ENCODE measurements at places on chromosomes 4 and X. TPM values are rescaled to one million over a fixed set of nuclear protein-coding genes. Genes with fewer than 3 reads are reported as not detected.
A peak's percentile ranks its signal among the peaks of the same experiment; 100 is the strongest.

- no peak for DNase-seq
Observed at GRCh38 chr4:112704991-112705845, 68.3 kb downstream of the LARP7 start.

GRCh38 chr4:105437637-105438036 lies 36.2 kb downstream of the PPA2 start:
- DNase-seq: no peak

GRCh38 chrX:107849747-107850421 lies 24.2 kb downstream of the MID2 start:
- DNase-seq: no peak

NR3C2 gene
- total RNA-seq: 0.05 TPM

GRCh38 chr4:126435491-126435890 lies 1120.7 kb downstream of the FAT4 start:
- DNase-seq: no peak

UGT8 gene
- 0.43 TPM for total RNA-seq

- no peak for DNase-seq
Observed at GRCh38 chr4:100841911-100842310, 324.1 kb upstream of the EMCN start.

- DNase-seq: no peak
Observed at GRCh38 chr4:89535251-89535650, 227.7 kb upstream of the GPRIN3 start.

PRKG2 gene
- not detected for total RNA-seq

DNA sequence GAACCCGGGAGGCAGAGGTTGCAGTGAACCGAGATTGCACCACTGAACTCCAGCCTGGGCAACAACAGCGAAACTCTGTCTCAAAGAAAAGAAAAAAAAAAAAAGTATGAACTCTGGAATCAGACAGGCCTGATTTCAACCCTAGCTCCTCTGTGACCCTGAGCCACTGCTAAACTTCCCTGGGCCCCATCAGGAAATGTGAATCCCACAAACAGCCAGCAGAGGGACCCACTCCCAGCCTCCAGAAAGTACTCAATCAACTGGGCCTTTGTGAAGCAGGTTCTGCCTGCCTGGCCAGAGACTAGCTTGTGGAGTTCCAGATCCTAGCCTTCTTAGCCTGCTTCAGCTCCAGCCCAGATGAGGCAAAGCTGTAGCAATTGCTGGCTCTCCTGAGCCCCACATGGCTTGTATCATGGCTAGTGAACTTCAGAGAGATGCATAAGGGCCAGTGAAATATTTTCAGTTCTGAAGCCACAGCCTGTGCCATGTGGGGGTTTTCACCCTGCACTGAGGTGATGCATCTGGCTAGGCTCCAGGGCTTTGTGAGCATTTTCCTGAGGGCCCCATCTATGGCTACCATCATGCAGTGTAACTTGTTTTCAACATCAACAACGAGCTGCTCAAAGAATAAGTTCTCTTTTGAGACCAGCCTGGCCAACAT lies 7.2 kb upstream of the IDS start:
- peak; percentile 13 for DNase-seq

DNA sequence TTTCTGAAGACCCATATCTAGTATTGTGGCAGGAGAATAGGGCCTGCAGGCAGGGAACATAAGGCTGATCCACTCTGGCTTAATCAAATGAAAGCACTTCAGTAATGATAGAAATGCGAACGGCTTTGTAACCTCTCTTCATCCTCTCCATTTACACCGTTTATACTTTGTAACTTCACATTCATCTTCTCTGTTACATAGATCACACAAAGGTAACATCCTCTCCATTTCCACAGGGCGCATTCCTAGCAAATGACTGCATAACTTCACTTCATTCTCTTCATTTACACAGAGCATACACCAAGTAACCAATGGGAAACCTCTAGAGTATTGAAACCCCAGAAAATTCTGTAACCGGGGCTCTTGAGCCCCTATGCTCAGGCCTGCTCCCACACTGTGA lies 65.5 kb upstream of the SLC34A2 start:
- DNase-seq: no peak

DAPP1 gene
- 46.5 TPM for total RNA-seq

GRCh38 chrX:150607201-150607600 lies 38.8 kb downstream of the MTM1 start:
- DNase-seq: no peak

SPANXD gene
- total RNA-seq: not detected

DNA sequence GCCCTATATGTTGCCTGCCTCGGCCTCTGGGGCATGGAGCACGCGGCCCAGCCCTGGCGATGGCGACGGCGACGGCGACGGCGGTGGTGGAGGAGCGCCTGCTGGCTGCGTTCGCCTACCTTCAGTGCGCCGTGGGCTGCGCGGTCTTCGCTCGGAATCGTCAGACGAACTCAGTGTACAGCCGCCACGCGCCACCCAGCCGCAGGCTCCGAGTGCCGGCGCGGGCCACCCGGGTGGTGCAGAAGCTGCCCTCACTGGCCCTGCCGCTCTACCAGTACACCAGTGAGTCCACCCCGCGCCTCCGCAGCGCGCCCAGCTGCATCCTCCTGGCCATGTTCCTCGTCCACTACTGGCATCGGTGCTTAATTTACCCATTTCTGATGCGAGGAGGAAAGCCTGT lies 83.7 kb upstream of the F9 start:
- DNase-seq: no peak

SPOCK3 gene
- total RNA-seq: not detected

DNA sequence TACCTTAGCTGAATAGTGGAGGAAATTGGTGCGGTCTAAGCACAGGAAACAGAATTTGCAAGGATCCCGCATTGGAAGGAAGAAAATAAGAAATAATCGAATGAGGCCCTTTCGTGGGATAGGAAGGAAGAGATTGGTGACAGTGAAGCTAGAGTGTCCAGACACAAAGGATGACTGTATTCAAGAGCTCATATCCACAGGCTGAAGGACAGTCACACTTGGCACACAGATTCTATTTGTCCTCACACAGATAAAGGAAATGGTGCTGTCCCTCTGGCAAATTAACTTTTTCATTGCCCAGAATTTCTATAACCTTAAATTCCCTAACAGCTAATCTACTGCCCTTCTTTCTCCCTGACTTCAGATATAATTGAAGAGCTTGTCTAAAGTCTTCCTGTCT lies 2188.9 kb upstream of the TENM3 start:
- no peak for DNase-seq

Data from GM12878 (cell line).